ENCODE measurements at places on chromosomes 2 and 18.

GRCh38 chr18:63208676-63209075 lies 110.9 kb downstream of the BCL2 start:
- no peak for DNase-seq

- DNase-seq, result no peak
Measured at GRCh38 chr2:3745920-3746319, 42.5 kb downstream of the DCDC2C start.

GRCh38 chr2:194867328-194867727 lies 789.7 kb upstream of the SLC39A10 start:
- no peak for DNase-seq

DNA sequence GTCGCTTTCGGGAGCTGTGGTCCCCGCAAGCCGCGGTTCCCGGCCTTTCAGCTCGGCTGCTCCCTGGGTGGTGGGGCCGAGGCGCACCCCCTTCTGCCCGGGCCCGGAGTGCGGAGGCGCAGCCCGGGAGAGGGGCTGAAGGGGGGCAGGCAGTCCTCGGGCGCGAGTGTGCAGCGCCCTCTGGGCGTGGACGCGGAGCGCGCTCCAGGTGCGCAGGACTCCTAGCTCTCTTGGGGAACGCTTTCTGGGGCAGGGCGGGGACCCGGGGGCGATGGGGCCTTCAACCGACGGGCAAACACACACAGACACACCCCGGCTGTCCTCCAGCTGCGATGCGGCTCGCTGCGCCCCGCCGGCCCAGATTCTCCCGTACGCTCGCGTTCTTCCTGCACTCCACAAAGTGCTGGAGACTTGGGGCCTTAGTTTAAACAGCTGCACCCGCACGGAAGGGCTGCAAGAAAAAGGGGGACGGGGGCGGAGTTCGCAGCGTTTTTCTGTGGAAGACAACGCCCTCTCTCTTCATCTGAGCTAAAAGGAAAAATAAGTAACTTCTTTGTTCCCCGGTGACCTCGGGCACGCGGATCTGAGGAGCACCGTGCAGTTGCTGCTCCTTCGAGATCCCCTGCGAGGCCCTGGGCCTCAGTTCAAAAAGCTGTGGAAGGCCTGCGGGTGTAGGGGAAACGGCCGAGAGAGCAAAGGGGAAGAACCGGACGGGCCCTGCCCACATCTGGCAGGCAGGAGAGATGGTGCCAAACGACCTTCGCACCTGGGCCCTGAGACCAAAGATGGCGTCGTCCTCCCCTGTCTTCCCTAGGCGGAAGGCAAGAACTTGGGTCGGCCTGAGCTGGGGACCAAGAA lies 593 bp upstream of the SDC1 start:
- DNase-seq, result no peak

- no peak for DNase-seq
Measured at GRCh38 chr2:71064110-71064611, 4.3 kb upstream of the NAGK start.

- no peak for DNase-seq
Measured at GRCh38 chr2:118055512-118056164, 32.6 kb upstream of the INSIG2 start.

GRCh38 chr2:127943186-127943585 lies 57.4 kb upstream of the AMMECR1L start:
- DNase-seq, result no peak

DNA sequence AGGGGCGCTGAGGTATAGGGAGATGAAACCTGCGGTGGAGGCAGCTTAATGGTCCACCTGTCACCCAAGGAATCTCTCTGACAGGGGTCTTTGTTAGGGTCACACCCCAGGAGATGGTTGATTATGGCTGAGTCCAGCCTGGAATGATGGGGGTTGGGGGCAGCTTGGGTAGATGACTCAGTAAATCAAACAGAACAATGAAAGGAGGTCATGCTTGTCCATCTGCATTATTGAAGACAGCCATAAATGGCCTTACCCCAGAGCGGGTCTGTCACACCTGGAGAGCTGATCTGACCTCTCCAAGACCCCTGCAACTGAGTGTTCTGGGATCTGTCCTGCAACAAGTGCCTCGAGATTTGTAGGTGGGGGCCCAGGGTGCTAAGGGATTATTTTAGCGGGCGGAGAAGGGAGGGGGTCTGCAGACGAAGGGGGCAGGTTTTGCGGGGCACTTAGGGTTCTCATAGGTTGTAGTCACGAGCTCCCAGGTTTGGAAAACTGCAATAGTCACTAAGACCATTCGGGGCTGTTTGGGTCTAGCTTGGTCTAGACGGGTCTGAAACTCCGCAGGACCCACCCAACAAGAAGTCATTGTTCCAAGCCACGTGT lies 771 bp upstream of the IGFBP2 start:
- no peak for DNase-seq

DNA sequence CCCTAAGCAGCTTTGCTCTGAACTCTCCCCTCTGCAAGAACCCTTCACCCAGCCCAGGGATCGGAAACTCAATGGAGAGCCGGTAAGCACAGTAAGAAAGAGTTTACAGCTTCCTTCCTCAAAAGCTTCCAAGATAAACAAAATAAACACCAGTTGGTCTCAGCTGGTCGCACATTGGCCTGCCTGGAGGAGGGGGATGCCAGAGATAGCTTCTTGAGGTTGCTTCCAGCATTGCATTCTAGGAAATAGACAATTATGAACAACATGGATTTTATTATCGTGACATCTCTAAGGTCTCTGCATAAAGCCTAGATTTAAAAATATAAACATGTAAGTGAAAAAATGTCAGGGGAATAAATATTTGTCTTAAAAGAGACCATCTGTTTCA lies 141.5 kb upstream of the PKDCC start:
- DNase-seq, result no peak
